ENCODE measurements at places on chromosomes 7 and 10.
A peak's percentile ranks its signal among the peaks of the same experiment; 100 is the strongest.

GRCh38 chr7:76233538-76234281, 32.0 kb downstream of the SRRM3 start:
- no peak for DNase-seq

GRCh38 chr7:18020138-18020715, 7.4 kb downstream of the PRPS1L1 start:
- no peak for DNase-seq

- DNase-seq = no peak
Measured at GRCh38 chr10:123494301-123494808, 171.8 kb upstream of the GPR26 start.

GRCh38 chr7:7323352-7323751, 141.0 kb downstream of the C1GALT1 start:
- DNase-seq = no peak

DNA sequence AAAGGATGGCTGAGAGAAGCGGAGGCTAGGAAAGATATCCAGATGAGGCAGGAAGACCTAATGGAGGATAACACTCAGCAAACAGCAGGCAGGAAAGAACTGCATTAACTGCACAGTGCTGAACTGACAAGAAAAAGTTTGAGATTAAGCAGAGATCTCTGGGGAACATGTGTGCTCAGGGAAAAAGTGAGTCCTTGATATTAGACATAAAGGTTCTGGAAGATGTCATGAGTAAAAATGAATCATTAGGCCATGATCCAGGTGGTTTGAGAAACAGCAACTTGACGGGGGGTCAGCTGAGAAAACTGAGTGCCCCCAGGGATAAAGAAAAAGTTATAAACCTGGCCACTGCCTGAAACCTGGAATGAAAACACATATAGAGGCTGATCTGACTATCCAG, 27.3 kb upstream of the ANK3 start:
- no peak for DNase-seq

DNA sequence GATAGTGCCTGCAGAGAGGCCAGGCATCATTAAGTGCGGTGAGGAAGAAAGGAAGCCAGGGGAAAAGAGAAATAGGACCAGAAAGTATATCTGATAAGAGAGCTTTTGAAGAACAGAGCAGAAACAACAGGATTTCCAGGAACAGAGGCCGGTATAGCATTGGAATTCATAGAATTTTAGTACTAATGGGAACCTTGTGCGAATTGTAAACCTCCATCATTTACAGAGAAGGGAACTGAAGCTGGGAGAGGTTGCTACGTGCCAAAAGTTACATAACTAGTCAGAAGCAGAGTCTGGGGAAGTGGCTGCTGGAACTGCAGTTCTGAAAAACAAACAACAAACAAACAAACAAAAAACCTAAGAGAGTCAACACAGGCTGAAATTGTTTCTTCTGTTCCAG, 5.4 kb upstream of the ZMYND11 start:
- DNase-seq = no peak

DNA sequence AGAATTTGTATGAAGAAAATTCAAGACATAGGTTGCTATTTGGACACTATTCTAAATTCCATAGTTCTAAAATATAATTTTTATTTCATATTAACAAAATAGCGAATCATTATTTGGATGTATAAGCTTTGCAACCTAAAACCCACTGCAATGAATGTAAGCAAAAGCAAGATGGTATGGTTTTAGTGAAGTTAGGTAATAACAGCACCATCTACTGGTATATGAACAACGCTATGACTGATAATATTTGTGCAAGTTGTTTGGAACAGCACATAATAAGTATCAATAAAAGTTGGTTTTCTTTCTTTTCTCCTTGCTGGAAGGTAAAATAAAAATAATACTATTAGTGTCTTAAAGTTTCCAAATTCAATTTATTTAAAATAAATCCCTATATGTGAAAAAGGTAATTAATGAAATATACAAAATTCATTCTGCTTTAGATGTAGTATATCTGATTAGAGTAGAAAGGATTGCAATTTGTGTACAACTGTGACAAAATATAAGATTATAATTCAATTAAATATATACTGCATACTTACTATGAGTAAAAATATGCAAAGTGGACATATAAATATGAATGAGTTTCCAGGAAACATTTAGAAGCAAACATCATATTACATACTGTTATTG, 79.0 kb upstream of the LSM8 start:
- DNase-seq = no peak

- DNase-seq = no peak
Measured at GRCh38 chr7:124532166-124532565, 233.4 kb downstream of the GPR37 start.

GRCh38 chr7:124762611-124763143, 2.9 kb downstream of the GPR37 start:
- no peak for DNase-seq

DNA sequence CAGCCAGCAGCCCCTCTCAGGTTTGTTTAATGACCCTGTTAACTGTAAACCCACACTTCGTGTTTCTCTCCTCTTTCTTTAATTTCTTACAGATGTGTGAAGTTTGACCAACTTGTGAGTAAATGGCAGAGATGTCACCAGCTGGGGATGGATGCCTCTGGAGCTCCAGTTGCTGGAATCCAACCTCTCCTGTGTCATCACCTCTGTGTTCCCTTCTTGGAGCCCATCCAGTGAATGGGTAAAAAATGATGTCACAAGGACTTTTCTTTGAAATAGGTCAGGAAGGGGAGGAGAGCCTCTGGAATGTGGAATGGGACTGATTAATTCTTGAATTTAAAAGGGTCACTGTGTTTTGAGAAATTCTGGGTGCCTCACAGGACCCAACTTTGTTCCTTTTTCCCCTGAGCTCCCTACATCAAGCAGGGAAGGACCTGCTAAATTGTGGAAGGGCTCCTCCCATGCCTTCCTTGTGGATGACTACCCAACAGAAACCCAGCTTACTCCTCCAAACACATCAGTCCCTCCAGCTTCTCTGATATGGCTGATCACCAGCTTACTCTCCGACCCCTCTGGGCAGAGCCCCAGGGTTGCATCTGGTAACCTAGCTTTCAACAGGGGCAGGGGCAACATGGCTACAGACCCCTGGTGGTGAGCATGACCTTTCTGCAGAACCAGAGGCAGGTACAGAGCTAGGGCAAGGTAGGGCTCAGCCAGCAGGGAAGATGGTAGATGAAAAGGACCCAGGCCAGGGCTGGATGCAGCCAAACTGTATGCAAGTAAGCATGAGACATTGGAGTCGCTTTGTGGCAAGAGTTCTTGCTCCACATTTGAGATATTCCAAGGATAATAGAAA, 67.5 kb downstream of the STRA8 start:
- no peak for DNase-seq

- peak; percentile 83 for DNase-seq
Measured at GRCh38 chr10:49138361-49138891, 4.6 kb upstream of the FAM170B start.

DNA sequence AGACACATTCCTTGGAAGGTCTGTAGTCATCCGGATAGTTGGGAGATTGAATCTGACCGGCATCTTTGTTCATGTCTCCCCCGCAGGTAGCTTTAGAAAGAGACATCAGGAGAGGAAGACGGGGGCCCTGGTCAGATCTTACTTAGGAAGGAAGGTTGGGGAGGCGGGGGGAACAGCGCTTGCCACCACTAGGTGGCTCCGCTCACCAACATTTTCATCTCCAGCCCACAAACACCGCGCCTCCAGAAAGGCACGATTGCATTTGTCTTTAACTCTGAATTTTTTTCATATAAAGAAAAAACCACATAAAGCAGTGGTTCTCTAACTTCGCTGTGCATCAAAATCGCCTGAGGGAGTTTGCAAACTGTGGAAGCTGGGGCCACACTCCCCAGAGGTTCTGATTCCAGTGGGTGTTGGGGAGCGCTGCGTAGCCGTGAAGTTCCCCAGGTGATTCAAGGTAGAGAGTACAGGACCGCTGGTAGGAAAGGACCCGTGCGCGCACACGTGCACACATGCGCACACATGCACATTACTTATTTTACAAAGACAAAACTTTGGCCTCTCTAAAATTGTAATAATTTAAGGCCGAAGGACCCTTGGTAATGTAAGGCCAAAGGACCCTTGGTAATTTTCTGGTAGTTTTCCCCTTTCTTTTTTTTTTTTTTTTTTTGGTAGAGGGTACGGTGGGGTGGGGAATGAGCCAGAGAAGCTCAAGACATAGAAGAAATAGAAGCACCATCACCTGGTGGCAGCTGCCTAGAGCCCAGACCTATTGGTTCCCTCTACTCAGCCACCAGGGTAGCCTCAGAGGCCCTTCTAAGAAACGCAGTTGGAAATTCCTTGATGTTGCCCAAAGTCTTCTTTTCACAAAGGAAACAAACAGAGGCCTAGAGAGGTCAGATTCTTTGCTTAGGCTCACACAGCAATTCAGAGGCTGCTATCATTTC, 37.4 kb upstream of the OPALIN start:
- DNase-seq = no peak

GRCh38 chr10:112532189-112532588, 85.2 kb downstream of the VTI1A start:
- no peak for DNase-seq

DNA sequence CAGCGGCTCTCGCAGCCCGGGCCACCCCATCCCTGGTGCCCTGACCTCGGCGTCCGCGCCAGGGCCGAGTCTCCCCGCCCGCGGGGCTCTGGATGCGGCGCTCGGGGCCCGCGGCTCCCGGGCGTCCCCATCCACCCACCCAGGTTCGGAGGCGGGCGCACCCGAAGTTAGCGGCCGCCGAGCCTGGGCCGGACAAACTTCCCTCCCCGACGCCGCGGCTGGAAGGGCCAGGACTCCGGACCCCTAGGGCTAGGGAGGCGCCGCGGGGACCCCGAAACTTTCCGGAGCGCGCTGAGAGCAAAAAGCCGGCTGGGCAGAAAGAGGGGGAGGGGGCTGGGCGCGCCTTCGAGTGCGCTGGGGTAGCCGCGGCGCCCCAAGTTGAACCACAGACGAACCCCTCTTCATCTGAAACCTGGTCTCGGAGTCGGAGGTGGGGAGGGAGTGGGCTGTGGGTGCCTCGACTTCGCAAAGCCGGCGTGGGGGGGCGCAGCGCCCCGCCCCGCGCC, 3.7 kb upstream of the ELFN1 start:
- DNase-seq = peak; percentile 68

DNA sequence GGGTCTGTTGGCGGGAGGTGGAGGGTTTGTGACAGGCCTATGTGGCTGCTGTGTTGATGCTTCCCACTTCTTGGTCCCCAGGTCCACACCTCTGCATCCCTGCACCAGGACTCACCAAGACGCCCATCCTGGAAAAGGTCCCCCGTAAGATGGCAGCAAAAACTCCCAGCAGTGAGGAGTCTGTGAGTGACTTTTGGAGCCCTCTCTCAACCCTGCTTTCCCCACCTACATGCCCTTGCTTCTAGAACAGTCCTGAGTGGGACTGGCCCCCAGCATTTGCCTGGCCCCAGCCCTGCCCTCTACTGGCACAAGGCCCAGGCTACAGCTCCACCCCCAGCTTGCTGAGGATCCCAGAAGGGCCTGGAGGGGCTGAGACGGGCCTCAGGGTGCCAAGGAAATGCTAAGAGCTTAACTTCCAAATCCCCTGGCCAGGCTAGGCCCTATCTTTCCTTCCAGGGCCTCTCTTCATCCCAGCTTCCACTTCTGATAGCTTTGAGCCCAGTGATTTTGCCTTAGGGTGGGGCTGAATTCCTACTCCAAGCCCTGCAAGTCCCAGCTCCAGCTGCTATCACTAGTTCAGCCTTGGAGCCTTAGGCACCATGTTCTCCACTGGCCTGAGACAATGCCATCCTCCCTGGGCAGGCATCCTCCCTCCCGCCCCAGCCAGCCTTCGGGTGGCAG, 2.7 kb downstream of the CHAT start:
- peak; percentile 25 for DNase-seq

GRCh38 chr10:7409045-7409731, 1.6 kb downstream of the SFMBT2 start:
- peak; percentile 71 for DNase-seq

- DNase-seq = no peak
Measured at GRCh38 chr7:44367475-44368043, 42.2 kb upstream of the CAMK2B start.

GRCh38 chr10:118680197-118680596, 74.6 kb downstream of the CACUL1 start:
- DNase-seq = no peak

- no peak for DNase-seq
Measured at GRCh38 chr7:46571996-46572395, 650.9 kb upstream of the IGFBP3 start.

- DNase-seq = no peak
Measured at GRCh38 chr10:119478811-119479341, 63.6 kb downstream of the RGS10 start.

GRCh38 chr10:75568450-75569130, 137.2 kb downstream of the LRMDA start:
- DNase-seq = no peak

- no peak for DNase-seq
Measured at GRCh38 chr10:14889318-14889717, 10.7 kb downstream of the SUV39H2 start.

DNA sequence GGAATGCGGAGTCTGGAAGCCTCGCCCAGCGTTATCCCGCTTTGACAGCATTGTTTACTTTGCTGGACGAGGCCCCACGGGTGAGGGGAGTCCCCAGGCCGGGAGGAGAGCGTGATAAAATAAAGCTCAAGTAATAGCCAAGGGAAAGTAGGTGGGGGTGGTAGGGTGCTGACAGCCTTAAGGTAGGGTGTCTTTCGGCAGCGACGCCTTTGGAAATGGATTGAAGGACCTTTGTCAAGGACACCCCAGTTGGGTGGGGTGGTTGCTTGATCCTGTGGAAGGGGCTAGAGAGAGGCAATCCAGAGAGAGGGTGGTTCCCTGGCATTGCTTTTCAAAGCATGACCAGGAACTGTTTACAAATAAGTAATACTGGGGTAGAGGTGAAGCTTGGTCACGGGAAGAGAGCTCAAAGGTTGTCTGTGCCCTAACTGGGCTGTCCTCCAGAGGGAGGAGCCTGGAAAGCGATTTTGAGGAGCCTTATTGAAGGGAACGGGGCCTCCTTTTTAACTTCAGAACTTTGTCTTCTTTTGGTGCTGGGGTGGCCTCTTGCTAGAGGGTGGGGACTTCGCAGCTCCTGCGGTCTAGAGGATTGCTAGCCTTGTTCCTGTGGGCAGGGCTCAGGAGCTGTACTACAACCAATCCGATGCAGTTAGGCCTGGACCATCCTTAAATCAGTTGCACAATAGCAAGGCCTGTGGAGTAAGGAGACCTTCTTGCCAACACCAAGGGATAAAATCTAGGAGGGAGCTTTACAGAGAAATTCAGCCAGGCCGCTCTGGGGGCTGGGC, 1.3 kb downstream of the EIF4EBP2 start:
- peak; percentile 75 for DNase-seq

DNA sequence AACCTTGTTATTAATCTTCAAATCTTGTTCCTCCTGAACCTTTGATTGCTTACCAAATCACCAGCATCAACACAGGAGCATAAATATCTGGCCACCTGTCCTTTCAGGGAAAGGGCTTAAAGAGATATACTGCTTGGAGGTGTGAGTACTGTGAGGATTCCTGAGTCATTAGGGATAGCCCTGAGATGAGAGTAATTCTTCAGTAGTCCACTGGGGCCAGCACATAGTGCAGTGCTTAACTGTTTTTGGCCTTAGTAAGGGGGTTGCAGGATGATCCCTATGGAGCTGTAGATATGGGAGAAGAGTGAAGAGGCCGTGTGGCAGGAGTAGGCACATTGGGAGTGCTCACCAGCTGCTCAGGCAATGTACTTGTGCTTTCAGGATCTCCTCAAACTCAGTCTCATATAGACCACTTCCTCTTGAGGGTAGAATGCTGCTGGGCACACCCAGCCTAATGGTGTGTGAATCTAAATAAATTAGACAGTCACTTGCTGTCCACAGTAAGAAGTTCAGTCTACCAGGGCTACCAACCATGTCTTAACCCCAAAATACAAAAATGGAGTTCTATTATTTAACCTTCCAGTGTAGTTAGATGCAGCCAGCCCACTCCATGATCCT, 26.5 kb upstream of the GPR141 start:
- no peak for DNase-seq
